Left cardiac atrium (tissue), 4 donors: ENCODE measurements at places on chromosomes 1 and 21. TPM values are rescaled to one million over a fixed set of nuclear protein-coding genes. Genes with fewer than 3 reads are reported as not detected.
A peak's percentile ranks its signal among the peaks of the same experiment; 100 is the strongest.

DNA sequence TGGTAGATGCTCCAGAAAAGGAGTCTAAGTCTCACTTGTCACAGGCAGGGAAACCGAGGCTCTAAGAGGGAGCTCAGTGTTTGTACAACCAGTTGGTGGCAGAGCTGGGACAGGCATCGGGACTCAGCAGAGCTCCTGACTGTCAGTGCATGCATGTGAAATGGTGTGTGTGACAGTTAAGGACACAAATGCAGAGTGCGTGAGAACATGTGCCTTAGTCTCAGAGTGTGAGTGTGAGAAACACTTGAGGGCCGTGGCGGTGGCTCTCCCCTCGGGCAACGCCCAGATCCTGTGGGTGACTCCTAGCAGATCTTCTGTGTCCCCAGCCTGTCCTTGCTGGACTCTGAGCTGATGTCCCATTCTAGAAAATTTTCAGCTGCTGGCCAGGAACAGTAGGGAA, 362.6 kb downstream of the MATN1 start:
- no peak for DNase-seq

DNA sequence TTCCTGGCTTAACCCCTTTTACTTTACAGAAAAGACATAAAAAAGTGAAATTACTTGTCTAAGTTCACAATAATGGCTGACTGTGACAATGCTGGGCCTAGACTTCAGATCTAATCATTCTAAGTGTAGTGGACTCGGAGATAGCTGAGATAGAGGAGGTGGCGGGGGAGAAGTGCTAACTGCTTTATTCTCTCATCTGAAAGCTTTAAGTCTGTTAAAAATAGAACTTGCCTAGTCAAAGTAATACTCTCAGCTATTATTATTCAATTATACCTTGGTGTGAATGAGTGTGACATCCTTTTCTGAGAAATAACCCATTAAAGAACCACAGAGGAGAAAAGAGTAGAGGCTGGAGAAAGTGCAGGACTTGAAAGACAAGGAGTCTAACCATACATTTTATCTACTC, 96.1 kb upstream of the OLIG2 start:
- DNase-seq, result no peak

GRCh38 chr1:159937054-159937750, 8.2 kb downstream of the IGSF9 start:
- no peak for DNase-seq

DNA sequence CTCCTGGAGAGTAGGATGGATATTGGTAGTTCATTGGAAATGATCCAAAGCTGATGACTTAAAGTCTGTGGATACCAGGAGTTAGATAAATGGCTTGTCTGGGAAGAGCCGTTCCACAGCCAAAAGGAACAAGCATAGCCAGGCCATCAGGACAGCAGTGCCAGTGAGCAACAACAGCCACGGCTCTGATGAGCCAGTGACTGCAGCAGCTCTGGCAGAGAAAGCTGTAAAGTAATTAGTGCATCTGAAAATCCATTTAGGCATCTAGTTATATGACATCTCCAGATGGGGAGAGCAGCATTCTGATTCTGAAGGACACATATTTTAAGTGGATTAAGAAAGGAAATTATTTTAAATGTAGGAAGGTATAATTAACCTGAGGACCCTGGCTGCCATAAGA, 256.2 kb upstream of the PLXNA2 start:
- DNase-seq, result no peak

DNA sequence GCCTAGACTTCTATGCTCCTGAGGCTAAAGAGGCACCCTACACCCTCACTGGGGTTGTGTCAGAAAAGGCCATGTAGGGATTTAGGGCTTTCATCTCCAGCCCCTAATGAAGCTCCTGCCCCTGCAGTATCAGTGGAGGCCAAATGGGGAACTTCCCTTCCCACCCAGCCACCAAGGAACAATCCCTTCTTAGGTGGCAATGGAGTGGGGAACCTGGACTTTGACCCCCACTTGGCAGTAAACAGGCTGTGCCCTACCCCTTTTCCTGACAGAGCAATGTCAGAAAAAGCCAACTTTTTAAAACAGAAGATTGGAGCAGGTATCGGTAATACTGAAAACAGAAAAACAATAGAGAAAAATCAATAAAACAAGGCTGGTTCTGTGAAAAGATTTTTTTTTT, 35.5 kb upstream of the SLC19A2 start:
- DNase-seq, result no peak

GRCh38 chr1:226762055-226762454, 23.0 kb upstream of the ITPKB start:
- no peak for DNase-seq

DNA sequence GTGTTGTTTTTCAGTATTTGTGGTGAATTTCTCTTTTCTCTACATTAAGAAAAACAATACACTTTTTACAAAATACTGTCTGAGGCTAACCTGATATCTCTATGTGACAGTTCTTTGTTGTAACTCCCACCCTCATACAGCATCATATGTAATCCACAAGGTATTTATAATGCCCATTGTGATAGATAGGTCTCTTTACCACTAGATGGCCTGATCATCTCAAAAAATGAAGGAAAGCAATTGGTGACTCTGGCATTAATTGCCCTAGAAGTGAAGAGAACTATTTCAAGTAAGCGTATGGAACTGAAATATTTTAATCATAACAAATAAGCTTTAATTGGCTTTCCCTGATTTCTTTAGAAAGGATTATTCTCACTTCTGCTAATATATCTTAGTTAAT, 36.2 kb upstream of the HFM1 start:
- no peak for DNase-seq

DNA sequence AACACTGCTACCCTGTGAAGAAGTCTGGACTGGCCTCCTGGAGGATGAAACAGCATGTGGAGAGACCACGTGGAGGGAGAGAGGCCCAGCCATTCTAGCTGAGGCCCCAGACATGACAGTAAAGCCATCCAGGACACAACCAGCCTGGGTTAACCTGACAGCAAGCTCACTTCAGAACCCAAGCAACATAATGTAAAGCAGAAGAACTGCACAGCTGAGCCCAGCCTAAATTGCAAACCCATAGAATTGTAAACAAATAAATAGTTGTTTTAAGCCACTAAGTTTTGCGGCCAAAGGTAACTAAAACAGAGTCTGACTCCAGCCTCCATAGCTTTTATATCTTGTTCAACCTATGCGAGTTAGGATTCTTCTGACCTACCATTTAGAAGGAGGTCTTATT, 97.2 kb upstream of the L1TD1 start:
- DNase-seq, result no peak

DNA sequence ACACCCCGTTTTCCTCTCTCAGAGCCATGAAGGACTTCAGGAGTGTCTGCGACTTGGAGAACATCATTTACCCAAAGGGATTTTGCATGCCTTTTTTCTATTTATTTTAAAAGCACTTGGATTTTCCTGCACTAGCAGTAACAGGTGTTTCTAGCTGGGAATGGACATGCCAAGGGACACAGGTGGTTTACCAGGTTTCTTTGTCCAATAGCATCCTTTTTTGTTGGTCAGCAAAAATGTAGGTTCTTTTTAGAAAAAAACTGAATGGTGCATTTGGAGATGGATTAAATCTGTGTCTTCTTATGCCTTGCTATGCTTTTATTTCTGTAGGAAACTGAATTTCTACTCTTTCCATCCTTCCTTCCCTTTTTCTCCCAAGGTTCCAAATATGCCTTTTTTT, 132.8 kb upstream of the COL6A1 start:
- DNase-seq, result no peak

GRCh38 chr1:231643071-231643934, 16.7 kb downstream of the DISC1 start:
- no peak for DNase-seq

DNA sequence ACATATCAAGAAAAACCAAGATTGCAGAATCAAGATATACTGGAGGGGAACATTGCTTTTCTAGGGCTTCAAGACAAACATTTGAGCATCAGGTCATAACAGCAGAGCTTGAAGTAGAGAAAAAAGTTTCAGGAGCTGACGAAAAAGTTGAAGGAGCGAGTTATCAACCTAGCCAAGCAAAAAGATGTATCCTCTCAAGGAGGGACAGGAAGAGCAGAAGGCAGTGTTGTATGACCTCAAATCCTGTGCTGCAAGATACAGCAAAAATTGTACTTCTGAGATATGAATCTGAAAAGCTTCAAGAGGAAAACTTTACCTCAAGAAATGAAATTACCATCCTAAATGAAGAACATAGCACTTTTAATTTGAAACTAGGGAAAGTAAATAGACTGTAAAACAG, 153.1 kb downstream of the AK5 start:
- DNase-seq, result no peak

DNA sequence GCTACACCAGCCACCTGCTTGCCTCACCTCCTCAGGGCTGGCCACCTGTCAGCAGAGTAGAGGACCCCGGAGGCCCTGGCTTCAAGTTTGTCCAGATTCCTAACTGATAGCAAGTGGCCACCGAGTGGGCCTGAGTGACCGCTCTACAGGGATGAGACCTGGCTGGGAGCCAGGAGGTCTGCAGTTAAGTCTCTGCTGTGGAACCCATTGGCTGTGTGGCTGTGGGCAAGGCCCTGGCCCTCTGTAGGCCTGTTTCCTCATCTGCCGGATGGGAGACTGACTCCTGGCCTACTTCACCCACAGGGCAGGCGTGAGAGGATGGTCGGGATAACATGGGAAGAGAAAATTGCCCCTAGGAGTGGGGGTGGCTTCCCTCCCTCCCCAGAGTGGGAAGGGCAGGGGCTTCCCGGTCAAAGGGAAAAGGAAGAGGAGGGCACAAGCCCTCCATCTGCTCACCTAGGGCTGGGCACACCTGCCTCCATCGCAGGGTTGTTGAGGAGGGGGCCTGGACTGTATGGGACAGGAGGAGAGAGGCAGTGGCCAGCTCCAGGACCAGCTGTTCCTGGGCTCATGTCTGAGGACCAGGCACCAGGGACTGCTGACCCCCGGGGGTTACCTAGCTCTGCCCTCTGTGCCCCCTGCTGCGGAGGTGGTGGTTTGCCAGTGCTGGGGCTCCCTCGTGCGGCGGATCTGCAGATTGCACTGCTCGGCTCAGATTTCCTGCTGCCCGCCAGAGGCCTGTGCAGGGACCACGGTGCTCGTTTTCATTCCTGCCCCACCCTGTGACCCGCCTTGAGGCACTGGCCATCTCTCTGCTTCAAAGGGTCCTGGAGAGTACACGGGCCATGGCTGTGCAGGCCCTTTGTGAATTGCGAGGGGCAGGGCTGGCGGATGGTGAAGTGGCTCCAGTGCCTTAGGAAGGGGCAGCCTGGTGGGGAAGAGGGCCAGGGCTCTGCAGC, 9.1 kb upstream of the MTFR1L start:
- DNase-seq, result peak; percentile 74

GRCh38 chr1:29597861-29598260, 361.5 kb downstream of the PTPRU start:
- DNase-seq, result no peak

DNA sequence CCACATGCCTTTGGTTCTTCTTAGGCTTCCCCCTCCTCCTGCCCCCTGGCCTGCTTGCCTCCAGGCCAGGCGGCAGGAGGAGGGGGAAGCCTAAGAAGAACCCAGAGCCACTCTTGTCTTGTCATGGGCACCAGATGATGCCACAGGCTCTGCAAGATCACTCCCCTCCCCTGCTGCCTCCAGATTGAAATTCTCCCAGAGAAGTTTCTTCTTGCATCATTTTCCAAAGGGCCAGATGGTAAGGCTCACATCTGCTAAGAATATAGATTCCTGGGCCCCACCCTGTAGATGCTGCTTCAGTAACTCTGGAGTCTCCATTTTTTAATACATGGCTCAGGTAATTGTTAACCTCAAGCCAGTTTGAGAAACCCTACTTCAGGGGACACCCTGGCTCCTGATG, 60.8 kb downstream of the FAM163A start:
- DNase-seq, result no peak

GRCh38 chr1:190046231-190046630, 431.4 kb downstream of the BRINP3 start:
- DNase-seq, result no peak

DNA sequence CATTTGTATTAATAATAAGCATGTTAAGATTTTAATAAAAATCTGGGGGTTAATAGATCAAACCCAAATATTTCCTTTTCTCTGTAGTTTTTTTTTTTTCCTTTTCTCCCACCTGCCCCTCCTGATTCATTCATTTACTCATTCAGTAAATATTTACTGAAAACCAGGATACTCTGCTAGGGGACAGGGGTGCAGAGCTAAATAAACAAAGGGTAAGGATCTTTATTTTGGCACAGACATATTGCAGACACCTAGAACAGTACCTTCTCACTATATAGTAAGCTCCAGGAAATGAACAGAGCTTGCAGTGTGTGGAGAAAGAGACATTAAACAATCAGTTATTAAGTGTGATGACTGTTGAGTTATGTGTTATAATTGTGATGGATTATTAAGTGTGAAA, 60.9 kb downstream of the AK5 start:
- DNase-seq, result no peak

DNA sequence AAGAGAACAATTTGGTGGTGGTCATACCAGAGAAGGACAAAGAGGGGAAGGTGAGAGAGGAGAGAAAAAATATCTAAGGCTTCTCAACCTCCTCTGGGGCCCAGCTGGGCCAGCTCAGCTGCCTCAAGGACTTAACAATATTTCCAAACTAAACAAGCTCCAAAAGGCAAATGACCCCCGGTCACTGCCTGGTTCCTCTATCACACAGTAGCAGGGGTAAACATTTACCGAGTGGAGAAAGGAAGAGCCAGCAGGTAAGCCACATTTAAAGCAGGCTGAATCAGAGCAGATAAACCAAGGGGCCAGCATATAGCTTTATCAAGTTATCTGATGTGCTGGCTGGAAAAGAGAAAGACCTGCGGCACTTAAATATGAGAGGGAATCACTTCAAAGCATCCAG, 102.1 kb downstream of the KCND3 start:
- DNase-seq, result no peak

GRCh38 chr1:64567426-64568170, 97.7 kb downstream of the CACHD1 start:
- DNase-seq, result no peak

- no peak for DNase-seq
Observed at GRCh38 chr1:54545916-54546635, 2.0 kb upstream of the ACOT11 start.

DNA sequence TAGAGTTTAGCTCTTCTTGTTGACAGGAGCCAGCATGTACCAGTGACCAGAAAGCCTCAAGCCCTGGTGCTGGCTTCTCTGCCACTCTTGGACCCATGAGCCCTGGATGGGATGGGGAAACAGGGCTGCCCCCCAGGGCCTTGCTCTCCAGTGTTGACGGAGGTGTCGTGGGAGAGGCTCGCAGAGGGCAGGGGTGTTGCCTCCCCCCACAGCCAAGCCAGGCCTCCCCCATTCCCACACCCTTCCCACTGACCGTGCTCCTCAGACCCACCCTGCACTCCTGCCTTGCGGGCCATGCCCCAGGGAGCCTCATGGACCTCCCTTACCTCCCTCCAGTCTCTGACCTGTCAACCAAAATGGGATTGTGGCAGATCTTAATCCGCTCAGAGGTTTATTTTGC, 123.8 kb upstream of the COL6A1 start:
- DNase-seq, result no peak

ZSCAN20 gene
- 4.4 TPM for total RNA-seq

SLC30A7 gene
- 14.2 TPM for total RNA-seq

SYT6 gene
- total RNA-seq, result not detected

TEX38 gene
- 0.35 TPM for total RNA-seq

OLFML3 gene
- 18.8 TPM for total RNA-seq

C4BPB gene
- total RNA-seq, result 2.4 TPM

C1orf210 gene
- not detected for total RNA-seq

CELA2B gene
- total RNA-seq, result not detected

PTAFR gene
- 4.7 TPM for total RNA-seq

IL22RA1 gene
- 0.26 TPM for total RNA-seq
